ENCODE measurements at places on chromosomes 16 and 17.

GRCh38 chr16:617855-618254, 12.9 kb upstream of the WFIKKN1 start:
- DNase-seq, result no peak

DNA sequence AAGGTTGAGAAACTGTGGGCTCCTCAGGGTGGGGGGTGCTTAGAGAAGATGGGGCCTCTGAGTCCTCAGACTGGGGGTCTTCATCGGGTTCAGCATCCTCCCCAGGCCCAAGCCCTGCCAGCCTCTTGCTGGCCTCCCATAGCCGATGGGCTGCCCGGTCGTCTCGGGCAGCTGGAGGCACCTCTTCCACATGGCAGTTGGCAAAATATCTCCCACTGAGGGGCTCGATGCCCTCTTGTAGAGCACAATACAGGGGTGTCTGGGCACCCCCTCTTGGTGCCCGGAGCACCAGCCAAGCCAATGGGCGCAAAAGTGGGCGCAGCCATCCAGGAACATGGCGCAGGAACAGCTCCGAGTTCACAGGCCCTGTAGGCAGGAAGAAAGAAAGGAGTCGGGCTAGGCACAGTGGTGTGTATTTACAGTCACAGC, 1.0 kb upstream of the FLOT2 start:
- no peak for DNase-seq

- no peak for DNase-seq
Observed at GRCh38 chr17:5291683-5292350, 9.7 kb downstream of the RABEP1 start.

- DNase-seq, result no peak
Observed at GRCh38 chr16:61897657-61898056, 138.6 kb downstream of the CDH8 start.

DNA sequence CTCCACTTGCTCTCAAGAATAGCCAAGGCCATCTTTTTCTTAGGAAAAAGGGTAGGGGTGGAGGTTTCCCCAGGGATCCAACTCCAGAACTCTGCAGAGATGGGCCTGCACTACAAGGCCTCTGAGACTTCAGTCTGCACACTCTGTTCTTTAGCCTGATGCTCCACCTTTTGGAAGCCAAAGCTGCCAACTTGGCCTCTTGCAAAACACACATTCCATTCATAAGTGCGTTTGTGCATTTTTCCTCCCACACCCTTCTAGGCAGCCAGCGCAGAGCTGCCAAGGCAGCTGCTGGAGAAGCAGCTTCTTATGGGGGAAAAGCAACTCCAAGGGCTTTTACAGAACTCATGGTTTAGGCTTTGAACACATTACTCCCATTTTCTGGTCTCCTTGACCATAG, 45.3 kb downstream of the REXO5 start:
- DNase-seq, result peak; percentile 47

DNA sequence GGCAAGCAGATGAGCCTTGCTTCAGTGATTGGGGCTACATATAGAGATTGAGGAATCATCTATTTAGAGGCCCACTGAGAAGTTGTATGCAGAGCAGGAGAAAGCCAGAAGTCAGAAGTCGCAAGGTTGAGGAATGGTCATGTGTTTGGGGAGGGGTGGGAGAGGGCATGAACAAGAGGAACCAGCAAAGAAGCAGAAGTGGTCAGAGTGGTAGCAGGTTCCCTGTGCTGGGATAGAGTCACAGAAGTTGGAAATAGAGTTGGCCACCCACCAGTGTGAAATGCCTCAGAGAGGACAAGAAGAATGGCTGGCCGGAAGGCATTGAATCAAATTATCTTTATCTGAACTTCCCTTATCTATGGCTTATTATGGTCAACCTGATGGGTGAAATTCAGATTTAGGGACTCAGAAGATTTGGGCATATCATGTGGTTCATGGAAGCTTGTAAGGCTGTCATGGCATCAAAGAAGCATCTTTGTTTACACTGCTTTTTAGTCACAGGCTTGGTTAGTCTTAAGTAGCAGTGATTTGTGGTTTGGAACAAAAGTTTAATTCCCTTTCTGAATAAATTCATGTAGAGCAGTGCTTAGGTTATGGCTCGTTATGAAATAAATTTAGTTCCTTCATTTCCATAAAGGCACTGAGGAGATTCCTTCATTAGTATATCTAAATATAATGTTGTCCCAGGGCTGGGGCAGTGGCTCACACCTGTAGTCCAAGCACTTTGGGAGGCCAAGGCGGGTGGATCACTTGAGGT, 19.7 kb downstream of the MAP3K3 start:
- no peak for DNase-seq

GRCh38 chr17:7955414-7956227, 23.6 kb downstream of the CNTROB start:
- DNase-seq, result no peak

- DNase-seq, result no peak
Observed at GRCh38 chr17:76904116-76904515, 35.9 kb downstream of the MGAT5B start.

- no peak for DNase-seq
Observed at GRCh38 chr17:40534371-40535189, 30.7 kb downstream of the CCR7 start.

GRCh38 chr16:50276801-50277555, 10.6 kb downstream of the ADCY7 start:
- DNase-seq, result no peak
